Central memory CD4-positive, alpha-beta T cell (primary cell): ENCODE measurements at places on chromosomes 13 and 19.

DNA sequence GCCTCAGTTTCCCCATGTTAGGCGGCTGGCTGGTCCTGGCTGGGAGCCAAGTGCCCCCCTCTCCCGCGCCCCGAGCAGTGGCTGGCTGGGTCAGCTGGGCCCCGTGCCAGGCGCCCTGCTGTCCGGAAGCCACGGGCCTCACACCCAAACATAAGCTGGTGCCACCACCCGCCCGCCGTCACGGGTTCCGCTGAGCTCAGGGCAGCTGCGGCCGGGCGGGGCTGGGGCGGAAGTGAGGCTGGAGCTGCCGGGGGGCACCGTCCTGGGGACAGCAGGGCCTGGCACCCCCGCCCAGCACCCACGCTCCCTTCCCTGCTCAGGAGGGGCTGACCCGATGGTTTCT, 19.3 kb downstream of the HCN2 start:
- no peak for DNase-seq

DNA sequence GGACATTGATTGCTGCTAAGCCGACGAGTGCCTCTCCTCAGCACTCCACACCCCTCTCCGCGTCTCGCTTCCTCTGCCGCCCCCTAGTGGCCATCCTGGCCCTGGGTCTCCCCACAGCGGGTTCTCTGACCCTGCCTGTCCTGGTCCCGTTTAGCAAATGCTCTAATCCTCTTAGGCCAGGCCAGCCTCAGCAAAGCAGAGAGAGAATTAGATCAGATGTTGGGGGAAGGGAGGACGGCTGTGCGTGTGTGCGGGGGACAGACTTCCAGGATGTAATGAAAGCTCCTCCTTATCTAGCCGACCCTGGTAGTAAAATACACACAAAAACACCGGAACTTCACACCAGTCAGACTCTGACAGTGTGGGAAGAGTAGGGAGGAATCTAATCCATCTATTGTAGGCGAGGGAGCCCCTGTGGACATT, 4.5 kb downstream of the TPRX2 start:
- DNase-seq, result peak; percentile 54

- no peak for DNase-seq
Measured at GRCh38 chr19:47437500-47437899, 18.2 kb upstream of the MEIS3 start.

- no peak for DNase-seq
Measured at GRCh38 chr13:32751340-32751739, 165.1 kb downstream of the PDS5B start.
